ENCODE measurements at places on chromosomes 5 and 9.

- no peak for DNase-seq
Measured at GRCh38 chr9:95815133-95815532, 60.4 kb upstream of the ERCC6L2 start.

DNA sequence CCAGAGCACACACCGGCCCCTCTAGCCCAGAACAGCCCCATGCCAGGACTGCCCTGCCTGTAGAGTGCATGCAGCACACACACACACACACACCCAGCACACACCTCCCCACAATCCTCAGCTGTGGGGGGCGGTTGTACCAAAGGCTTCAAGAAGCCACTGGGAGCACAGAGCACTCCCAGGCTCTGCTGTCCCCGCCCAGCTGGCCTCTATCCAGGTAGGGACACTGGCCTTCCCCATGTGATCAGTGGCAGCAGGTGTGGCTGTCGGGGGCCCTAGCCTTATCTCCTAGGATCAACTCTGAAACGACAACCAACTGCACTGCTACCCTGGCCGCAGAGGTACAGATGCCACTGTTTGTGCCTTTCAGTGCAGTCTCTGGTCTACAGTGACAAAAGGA lies 2.0 kb downstream of the ANAPC2 start:
- DNase-seq = no peak

DNA sequence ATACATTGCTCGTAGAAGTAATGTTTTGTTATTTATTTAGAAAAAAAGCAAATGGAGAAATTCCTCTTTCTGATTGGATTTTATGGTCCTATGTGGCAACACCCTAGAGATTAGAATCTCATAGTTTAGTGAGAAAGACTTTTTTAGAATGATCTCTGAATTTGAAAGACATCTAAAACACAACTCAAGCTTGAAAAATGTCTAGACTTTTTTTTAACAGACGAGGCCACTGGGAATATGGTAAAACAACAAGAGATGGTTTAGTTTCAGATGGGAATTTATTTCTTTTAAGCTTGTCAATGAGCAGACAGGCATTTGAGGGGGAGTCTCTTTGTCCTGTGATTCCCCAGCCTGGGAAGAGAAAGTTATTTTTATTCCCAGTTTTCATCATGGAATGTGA lies 122.1 kb downstream of the NTRK2 start:
- DNase-seq = no peak

- DNase-seq = no peak
Measured at GRCh38 chr9:127293767-127294166, 29.2 kb downstream of the GARNL3 start.

- no peak for DNase-seq
Measured at GRCh38 chr5:80798633-80799032, 143.8 kb upstream of the DHFR start.

DNA sequence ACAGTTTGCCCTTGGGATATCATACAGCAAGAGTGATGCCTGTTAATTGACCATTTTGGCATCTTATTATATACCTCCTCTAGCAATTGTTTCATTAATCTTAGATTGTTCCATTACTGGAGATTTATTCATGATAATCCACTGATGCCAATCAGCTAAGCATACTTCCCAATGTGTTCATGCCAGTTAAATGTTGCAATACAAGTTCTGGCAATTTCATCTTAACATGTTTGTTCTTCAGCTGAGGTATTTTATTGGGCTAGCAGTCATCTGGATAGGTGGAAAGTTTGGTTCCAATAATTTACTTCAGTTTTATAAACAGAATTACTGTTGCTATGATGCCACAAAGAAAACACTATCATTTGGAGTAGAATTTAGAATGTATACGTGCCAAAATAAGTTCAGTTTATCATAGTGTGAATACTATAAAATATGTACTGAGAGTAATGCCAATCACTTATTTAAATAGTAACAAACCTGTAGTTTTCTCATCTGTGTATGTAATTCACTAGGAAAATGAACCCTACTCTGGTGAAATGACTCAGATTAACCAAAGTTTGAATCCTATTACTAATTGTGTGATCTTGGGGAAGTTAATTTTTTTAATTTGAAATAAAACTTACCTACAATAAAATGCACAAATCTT lies 27.9 kb upstream of the IL31RA start:
- no peak for DNase-seq

GRCh38 chr5:160641405-160641804 lies 210.6 kb downstream of the ATP10B start:
- no peak for DNase-seq

DNA sequence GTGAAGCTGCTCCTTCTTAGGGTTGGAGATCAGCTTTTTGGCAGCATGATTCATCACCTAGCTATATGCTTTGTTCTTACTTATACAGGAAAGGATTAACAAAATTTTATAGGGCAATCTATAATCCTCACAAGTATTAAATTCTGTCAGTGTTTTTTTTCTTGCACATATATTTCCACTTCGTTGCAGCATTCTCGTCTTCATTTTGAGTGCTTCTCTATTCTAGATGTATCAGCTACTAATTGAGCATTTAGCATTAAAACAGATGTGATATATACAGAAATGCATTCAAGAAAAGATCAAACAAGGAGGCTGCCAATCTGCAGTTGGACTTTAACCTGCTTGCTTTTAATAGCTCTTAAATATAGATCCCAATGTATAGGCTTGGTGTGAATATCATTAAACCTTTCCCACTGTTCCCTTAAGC lies 3.6 kb upstream of the CTXN3 start:
- no peak for DNase-seq

- no peak for DNase-seq
Measured at GRCh38 chr9:127877566-127877998, at the start of gene AK1. Gene AK1, minus strand, starts transcription at chr9:127877675. Its CDS starts 3,058 bp downstream, at chr9:127874617.

GRCh38 chr5:136249678-136250266 lies 56.8 kb upstream of the SMIM32 start:
- DNase-seq = no peak

- DNase-seq = no peak
Measured at GRCh38 chr5:167284222-167284890, 1007.1 kb upstream of the WWC1 start.

DNA sequence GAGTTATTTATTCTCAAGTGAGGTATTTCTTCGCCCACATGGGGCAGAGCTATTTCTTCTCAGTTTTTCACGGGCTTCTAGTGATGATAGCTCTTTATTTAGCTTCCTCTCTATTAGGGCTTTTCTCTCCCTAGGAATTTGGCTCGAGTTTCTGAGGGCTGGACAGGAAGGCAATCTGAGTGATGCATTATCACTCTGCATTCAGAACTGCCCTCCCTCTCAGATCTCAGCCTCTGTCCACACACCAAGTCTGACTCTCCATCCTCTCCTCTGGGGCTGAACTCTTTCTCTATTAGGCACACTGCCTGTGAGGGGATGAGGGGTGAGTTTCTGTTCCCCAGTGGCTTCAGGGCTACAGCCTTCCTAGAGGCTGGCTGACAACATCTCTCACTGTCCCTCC lies 14.9 kb upstream of the SCAMP1 start:
- DNase-seq = no peak

DNA sequence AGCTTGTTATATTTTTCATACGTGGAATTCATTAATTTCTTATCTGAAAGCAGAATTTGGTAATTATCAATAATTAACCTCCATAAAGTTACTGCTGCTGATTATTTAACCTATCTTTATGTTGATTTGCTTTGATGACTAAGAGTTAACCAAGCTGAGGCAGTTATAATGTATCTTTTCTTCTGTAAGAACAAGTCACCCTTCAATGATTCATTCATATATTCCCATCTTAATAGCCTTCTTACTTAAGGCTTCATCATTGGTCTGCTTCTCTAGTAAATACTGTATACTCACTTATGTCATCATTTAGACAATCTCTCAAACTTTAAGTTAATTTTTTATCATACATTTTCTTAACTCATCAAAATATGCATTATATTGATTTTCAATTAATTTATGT lies 592.2 kb downstream of the ANXA1 start:
- DNase-seq = no peak

DNA sequence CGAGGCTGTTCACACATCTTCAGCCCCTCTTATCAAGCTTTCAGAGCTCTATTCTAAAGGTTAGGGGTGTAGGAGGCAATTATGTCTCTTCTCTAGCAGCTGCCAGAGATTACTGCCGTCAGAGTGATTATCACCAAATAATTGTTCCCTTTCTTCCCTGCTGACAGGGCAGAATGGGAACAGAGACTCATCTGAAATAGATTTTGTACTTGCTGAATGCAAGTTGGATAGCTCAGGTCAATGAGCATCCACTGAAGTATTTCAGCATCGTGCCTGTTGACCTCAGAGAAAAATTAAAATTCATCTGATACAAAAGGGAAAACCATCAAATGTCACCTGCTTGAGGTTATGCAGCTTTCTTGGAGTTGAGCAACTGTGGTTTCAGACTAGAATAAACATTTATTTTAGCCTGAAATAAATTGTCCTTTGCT lies 213.7 kb upstream of the MAP3K1 start:
- no peak for DNase-seq

- DNase-seq = no peak
Measured at GRCh38 chr5:116569999-116570398, 4.6 kb downstream of the SEMA6A start.

DNA sequence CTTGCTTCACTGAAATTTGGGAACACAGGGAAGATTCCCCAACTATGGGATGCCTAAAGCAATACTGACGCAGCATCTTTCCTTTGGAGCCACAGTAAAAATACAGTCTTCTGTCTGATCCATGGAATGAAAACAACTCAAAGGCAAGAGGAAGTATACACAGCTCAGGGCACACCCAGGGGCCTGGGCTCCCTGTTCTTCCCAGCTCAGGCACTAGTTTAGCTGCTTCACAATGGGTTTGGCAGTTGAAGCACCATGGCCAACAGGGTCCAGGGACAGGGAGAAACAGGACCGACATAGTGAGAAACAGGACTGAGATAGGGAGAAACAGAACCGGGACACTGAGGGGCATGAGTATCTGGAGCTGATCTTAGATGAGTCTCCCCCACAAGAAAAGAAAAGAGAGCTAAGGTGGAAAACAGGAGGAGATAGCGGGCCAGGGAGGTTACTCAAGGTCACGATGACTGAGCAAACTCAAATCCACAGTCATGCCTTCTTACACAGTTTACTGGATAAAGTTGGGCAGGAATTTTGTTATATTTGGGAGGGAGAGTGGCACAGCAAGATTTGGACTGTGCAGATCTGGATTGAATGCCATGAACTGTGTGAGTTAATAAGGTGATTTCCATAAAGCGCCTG lies 198.8 kb downstream of the SMARCA2 start:
- no peak for DNase-seq

DNA sequence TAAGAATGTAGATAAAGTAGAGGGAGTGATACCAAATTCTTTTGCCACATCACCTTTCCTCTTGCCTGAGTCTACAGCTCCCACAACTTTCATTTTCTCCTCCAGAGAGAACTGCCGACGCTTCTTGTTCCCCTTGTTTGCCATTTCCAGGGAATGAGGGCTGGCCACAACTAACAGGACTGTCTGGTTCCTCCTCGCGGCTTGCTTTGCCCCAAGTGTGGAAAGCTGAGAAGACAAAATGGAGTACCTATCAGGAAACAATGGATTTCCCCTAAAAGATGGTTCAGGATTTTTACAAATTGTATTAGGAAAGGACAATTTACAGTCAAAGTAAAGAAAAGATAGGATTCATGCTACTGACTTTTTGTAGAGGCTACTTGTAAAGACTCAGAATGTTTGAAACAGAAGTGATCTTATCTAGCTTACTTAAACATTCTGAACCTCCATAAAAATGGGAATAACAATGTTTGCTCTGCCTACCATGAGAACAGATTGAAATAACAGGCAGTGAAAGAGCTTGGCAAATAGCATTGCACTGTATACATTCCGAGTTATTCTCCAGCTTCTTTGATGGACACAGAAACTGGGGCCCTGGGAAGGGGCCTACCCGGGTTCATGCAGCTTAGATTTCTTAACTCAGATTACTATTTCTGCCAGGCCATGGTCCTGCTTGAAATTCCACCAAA lies 4.1 kb downstream of the TIGD6 start:
- no peak for DNase-seq

DNA sequence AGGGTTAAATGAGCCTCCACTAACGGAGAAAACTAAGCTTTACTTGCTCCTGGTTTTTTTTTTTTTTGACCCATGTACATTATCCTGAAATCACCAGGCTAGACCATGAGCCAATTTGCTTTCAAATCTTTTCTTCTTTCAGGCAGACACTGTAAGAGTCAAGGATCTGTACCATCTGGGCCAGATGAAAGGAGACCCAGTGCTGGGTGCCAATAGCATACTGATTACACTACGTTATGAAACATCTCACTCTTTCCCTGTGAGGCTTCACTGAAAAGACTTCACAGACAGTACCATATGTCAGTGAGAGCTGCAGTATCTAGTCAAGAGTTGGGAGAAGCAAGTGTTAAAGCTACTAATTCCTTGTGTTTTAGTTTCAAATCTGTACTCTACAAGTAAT lies 161.2 kb upstream of the PTPRD start:
- DNase-seq = no peak

DNA sequence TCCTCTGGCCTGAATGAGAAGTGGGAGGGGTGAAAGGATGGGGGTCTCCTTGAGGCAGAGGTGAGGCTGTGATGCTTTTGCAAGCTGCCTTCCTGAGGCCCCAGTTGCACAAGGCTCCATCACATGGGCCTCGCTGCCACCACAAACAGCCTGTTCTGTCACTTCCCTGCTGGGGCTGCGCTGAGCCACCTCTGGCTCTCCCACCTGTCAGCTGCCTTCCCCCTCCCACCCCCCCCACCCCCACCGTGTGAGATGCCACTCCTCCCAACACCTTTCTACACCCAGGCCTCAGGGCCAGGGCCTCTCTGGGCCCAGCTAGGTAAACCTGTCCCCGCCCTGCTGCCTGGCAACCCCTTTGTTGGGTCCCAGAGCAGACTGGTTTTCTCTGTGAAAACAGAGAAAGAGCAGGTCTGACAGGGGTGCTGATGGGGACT lies 4.5 kb upstream of the PDLIM4 start:
- peak; percentile 80 for DNase-seq

DNA sequence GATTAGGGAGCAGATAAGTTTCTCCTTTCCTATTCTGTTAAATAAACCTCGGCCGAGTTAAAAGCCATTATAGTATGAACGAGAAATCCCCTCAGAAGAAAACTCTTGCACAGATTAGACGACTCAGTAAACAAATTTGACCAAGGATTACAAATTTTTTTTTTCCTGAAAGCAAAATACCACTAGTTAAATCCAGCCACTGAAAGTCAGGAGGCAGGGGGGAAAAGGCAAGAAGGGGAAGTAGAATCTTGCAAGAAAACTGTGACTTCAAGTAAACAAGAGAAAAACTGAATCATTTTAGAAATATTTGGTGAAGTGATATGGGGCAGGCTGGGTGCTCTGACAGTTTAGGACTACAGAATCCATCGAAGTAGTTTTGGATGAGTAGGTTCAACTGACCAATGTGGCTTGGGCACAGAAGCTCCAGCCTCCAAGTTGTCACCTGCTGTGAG lies 251.0 kb downstream of the DENND1A start:
- no peak for DNase-seq

GRCh38 chr5:79875230-79875629 lies 115.8 kb downstream of the MTX3 start:
- DNase-seq = no peak

GRCh38 chr9:89412541-89412940 lies 85.4 kb downstream of the SEMA4D start:
- DNase-seq = no peak

GRCh38 chr9:27943501-27943900 lies 370.2 kb upstream of the C9orf72 start:
- no peak for DNase-seq
